ENCODE measurements at places on chromosomes 3 and 15.

DNA sequence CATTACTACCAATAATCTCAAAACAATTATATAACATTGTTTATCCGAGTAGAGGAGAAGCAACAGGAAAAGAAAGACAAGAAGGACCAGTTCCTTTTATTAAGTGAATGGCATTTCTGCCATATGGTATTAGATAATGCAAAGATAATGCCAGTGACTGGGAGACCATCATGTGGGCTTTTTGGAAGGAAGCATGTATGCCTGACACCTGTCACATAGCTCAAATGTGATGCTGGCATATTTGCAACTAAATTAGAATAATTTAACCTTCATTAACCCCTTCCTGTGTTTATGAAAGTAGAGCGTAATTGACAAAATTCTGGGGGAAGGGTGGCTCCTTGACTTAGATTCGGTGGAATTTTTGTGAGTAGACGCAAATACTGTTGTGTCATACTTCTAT is 733.0 kb downstream of the TUSC7 start:
- DNase-seq: no peak

- no peak for DNase-seq
Measured at GRCh38 chr3:168864107-168865021, 768.6 kb upstream of the GOLIM4 start.

- DNase-seq: no peak
Measured at GRCh38 chr15:68312701-68313204, 35.2 kb downstream of the FEM1B start.

GRCh38 chr3:160403796-160404470 is 4.5 kb downstream of the SMC4 start:
- no peak for DNase-seq

- DNase-seq: no peak
Measured at GRCh38 chr15:94421706-94422105, 190.3 kb downstream of the MCTP2 start.

- no peak for DNase-seq
Measured at GRCh38 chr3:21839176-21839575, 88.2 kb upstream of the ZNF385D start.

- DNase-seq: no peak
Measured at GRCh38 chr3:17500618-17501017, 241.8 kb downstream of the TBC1D5 start.

DNA sequence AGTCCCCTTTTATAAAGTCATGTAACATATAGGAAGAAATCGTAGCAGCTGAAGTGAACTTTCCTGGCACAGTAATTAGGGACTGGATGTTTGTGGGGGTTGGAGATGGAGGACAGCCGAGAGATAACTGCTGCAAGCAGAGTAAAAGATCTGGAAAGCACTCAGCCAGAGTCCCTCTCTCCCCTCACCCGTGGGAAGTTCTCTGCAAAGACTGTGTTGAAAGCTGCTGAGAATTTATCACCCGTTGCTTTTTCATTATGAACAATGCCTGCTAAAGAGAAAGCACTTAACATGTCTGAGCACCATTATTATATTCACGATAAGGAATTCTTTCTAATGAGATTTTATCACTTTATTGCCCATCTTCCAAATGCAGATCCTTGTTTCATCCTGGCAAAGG is 248.8 kb downstream of the SHOX2 start:
- no peak for DNase-seq

GRCh38 chr15:34999906-35000305 is 11.8 kb upstream of the ZNF770 start:
- no peak for DNase-seq

DNA sequence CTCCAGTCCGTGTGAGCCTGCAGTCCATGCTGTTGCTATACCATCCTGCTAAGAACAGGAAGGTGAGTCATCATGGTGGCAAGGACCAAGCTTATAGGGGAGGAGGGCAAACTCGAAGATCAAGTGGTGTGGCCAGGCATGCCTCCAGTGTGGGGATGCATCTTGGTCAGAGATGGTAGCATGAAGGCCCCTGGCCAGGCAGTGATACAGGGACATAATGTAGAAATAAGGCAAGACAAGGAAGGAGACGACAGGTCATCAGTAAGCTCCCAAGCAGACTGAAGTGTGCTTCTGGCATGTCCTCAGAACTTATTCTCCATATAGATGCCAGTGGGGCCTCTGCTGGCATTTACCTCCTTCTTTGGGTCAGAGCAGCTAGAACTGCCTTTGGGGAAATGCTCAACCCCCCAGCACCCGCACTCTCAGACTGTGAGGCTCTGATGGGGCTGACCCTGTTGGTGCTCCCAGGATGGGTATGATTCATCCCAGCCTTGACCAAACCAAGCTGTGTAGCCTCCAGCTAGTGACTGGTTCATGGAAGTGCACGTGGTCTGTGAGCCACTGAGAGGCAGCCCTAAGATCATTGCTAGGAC is 52.5 kb upstream of the ATP2B2 start:
- DNase-seq: no peak

- DNase-seq: no peak
Measured at GRCh38 chr15:25065876-25066275, 111.1 kb downstream of the SNRPN start.

DNA sequence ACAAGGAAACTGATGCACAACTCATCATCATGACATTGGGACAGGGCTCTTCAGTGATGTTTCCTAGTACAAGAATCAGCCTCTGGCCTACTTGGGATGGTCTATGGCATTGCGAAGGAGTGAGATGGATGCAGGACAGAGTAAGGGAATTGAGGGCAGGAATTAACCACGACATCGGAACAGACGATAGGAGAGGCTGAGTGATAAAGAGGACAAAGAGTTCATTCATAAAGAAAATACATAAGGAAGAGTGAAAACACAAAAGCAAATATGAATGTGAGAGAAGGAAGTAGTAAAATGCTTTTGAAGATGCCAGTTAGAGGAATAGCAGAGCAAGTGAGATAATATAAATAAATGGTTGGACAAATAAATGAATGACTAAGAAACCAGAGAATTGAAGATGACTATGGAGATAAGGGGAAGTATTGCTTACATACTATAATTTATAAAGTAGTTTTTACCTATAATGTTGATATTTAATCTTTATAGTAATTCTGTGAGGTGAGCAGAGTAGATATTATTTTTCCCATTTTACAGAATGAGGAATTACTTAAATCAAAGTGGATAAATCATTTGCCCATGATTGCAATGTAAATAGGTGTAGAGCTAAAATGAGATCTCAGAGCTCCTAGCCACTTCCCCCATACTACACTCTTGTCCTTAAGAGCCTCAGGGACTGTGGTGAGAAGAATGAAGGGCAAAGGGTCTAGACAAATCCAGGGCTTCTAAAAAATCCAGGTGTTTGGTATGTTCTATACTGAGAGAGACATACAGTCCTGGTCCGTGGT is 203.3 kb downstream of the DTWD1 start:
- no peak for DNase-seq

GRCh38 chr15:70508561-70509281 is 254.6 kb downstream of the UACA start:
- DNase-seq: no peak

- DNase-seq: no peak
Measured at GRCh38 chr3:174002543-174002942, 605.0 kb downstream of the NLGN1 start.

- no peak for DNase-seq
Measured at GRCh38 chr15:78182336-78182700, 33.2 kb downstream of the IDH3A start.

DNA sequence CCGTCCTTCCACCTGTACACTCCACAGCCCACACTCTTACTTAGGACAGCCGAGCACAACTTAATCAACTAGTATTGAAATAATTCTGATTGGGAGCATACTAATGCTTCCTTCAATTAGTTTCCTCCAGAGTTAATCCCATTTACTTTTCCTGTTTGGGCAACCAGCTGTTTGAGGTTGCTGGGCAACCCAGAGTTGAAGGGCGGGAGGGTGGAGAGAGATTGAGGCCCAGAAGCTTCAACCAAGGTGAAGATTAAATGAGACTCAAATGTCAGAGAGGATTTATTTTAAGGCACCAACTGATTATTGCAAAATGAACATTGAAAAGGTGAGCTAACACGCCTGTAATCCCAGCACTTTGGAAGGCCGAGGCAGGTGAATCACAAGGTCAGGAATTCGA is 428.5 kb upstream of the SEMA6D start:
- DNase-seq: no peak

DNA sequence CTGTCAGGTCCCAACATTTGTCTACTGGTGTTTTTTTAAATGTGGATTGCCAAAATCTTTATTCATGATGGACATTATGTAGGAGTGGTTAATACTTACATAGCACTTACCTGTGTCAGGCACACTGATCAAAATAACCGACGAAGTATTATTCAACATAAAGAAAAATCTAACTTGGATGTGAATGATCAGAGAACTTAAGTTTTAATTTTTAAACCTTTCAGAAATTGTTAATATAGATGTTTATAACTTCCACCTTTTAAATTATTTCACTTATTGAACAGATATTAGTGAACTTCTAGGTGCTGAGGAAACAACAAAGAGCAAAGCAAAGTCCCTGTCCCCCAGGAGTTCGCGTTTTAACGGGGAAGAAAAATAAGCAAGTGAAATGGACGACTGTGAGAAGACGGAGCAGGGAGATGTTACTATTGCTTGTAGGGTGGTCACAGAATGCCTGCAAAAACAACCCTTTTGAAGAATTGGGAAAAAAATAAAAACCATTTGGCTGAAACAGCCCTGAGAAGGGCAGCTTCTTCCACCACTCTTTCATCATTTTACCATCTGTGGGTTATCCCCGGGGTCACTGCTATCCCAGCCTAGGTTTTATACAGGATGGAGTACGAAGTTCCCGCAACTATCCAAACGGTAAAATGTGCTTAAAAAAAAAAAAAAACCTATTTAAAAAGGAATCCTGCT is 915 bp upstream of the APH1B start:
- DNase-seq: no peak

DNA sequence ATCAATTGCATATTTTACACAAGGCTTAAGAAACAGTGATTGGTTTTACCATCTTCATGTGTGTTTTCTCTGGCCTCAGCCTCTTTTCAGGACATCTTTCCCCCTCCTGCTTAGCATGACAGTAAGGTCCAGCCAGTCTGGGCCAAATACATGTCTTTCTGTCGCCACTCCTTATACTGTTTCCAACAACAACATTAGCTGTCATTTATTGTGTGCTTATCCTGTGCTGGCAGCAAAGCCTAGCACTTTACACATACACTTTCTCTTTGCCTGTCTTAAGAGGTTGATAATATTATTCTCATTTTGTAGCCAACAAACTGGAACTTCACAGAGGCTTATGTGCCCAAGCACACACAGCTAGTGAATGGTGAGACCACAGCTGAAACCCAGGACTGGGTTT is 37.8 kb downstream of the B3GALNT1 start:
- no peak for DNase-seq

- no peak for DNase-seq
Measured at GRCh38 chr15:78049691-78050440, 27.6 kb downstream of the TBC1D2B start.

- DNase-seq: no peak
Measured at GRCh38 chr3:150890295-150890694, 14.9 kb downstream of the MINDY4B start.

- no peak for DNase-seq
Measured at GRCh38 chr3:192445770-192446644, 281.3 kb downstream of the FGF12 start.

DNA sequence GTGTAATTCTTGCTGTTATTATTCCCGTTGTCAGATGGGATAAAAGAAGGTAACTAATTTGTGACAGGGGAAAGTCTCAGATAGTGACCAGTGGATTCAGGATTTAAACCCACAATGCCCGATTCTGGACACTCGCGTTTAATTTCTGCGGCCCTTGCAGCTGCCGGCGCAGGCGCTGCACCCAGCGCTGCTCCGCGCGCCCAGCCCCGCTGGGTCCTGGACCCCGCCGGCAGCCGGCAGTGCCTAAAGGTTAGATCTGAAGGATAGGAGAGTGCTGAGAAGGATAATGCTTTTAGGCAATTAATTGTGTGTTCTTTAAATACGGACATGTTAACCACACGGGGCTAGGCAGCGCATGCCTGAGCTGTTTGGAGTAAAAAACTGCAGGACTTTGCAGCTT is 3.6 kb upstream of the MKRN3 start:
- DNase-seq: no peak

GRCh38 chr3:147409143-147410115 is at the start of gene ZIC1:
Gene ZIC1 (plus strand): TSS chr3:147409365. CDS start chr3:147410113, 748 bp downstream.
- DNase-seq: no peak

DNA sequence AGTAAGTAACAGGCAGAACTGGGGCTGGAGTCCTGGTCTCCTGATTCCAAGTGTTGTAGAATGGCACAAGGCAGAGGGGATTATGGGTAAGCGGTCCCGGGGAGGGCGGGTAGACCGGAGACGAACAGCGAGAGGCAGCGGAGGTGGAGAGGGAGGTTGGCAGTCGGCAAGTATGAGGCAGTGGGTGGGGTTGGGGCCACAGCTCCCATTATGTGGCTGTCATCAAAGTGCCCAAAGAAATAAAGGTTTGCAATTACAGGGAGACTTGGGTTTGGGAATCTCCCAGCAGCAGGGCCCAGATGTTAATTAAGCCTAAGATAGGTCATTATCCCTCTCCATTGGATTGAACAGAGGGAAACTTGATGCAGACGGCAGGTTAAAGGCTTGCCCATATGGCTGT is 16.9 kb downstream of the FAM43A start:
- DNase-seq: no peak

Measured in effector memory CD4-positive, alpha-beta T cell (primary cell).